ENCODE measurements at places on chromosomes 2 and 18.

GRCh38 chr2:127591221-127591923 is 54.6 kb upstream of the GPR17 start:
- DNase-seq: peak; percentile 65

- DNase-seq: no peak
These were observed 86.5 kb upstream of the UGP2 start for GRCh38 chr2:63755216-63755615.

DNA sequence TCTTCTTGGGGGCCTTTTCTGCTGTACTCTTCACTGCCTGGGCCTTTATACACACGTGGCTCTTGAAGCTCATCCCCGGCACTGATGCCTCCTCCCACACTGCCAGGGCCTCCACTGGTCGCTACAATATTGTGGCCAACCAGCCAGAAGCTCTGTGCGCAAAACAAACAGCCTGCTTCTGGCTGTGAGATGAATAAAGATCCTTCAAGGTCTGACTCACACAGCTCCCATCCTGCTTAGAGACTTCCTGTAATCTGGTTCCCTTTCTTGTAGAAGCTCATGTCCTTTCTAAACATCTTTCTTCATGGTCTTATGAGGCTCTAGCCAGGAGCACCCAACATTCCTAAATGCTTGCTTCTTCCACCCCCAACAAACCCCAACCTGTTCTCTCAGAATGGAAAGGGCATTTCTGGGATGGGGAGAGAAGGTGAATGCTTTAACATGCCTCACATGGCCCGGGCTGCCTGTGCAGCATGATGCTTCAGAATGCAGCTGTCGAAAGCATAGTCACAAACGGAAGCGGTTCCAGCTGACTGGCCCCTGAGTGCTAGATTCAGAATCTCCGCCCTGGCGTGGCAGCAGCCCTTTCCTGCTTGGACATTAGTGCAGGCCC is 24.6 kb downstream of the NRP2 start:
- peak; percentile 62 for DNase-seq

DNA sequence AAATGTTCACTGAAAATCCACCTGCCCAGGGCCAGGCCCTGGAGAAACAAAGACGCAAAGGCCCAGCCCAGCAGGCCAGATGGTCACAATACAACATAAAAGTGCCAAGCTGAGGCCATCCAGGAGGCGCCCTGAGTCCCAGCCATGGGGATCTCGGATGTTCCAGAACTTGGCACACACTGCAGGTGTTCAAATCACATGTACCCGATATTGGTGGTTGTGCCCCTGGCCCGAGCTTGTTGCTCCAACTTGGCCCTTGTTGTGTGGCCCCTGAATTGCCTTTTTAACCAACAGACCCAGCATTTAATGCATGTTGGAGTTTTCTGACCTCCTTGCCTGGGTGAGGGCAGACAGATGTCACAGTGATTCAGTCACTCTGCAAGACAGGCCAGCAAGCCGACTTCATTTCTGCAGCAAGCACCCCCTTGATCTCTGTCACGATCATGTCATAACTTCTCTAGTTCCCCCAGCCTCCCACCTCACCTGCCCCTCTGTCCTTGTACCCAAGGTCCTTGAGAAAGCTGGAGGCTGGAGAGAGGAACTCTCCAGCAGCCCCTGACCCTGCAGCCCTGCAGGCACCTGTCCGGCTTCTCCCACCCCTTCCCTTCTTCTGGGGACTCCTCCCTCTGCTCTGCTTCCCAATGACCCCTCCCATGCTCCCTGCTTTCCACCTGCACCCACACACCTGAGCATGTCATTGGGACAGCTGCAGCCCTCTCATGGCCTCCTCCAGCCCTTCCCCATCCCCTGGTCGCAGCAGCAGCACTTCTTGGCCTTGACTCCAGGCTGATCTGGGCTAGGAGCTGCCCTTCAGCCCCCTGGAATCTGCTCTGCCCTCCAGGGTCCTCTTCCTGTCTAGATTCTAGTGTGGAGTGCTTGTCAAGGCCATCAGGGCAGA is 9.1 kb downstream of the NGEF start:
- no peak for DNase-seq

DNA sequence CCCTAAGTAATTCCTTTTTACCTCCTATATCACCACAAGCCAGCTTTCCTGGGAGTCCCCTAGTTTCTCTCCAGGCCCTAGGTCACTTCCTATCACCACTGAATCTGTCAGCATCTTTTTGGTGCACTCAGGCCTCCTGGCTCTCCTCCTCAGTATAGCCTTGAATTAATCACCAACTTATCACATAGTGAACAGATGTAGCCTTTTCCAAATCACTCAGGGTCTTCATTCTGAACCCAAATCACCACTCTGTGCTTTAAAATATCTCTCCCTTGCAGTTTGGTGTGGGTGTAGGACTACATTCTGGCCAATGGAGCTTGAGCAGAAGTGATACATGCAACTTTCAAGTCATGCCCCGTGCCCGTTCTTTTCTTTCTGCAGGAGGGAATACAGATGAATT is 29.6 kb upstream of the ATP8B1 start:
- no peak for DNase-seq

DNA sequence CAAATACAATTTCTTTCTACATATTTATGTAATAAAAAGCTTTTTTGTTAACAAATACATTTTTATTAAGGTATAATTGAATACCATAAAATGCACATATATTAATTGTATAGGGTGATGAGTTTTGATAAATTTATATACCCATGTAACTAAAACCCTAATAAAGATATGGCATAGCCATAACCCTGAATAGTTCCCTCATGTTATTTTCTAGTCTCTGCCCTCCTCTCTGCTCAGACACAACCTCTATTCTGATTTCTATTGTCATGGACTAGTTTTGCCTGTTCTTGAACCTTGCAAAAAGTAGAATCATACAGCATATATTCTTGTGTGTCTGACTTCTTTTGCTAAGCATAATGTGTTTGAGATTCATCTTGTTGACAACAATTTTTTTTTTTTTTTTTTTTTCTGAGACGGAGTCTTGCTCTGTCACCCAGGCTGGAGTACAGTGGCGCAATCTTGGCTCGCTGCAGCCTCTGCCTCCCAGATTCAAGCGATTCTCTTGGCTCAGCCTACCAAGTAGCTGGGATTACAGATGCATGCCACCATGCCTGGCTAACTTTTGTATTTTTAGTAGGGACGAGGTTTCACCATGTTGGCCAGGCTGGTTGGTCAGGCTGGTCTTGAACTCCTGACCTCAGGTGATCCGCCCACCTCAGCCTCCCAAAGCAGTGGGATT is 38.6 kb upstream of the ZNF512 start:
- no peak for DNase-seq

GRCh38 chr2:184067502-184067901 is 530.8 kb upstream of the ZNF804A start:
- DNase-seq: no peak

DNA sequence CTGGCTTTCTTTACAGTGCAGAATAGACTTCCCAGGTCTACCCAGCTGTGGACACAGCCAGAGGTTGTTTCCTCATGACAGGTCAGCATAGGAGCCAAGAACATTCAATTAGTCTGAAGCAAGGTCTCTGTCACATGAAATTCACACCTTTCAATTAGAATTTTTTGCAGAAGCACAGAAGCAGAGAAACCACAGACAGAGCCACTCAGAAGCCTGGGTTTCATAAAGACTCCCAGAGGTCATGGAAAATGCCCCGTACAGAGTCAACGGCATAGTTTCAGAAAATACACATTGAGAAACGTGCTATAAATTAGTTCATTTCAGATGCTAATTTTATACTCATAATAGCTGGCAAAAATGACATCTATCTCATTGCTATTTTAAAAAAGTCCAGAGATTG is 87.0 kb upstream of the TMEM200C start:
- no peak for DNase-seq

DNA sequence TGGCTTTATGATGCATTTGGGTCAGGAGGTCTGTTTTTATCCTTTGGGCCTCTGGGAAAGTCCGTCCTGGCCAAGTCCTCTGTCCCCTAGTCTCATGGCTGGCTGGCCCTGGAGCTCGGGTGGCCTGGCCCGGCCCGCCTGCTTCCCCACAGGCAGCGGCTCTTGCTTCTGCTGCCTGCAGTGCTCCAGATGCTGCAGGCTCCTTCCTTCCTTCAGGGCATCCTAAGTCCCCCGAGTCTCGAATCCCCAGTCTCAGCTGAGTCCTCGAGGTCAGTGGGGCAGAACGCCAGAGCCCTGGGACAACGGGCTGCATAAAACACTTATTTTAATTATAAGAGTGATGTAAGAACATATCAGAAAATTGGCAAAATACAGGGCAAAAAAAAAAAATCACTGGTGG is 71.2 kb downstream of the HPCAL1 start:
- no peak for DNase-seq

- no peak for DNase-seq
These were observed 135.3 kb downstream of the ZNF236 start for GRCh38 chr18:76957384-76958355.

DNA sequence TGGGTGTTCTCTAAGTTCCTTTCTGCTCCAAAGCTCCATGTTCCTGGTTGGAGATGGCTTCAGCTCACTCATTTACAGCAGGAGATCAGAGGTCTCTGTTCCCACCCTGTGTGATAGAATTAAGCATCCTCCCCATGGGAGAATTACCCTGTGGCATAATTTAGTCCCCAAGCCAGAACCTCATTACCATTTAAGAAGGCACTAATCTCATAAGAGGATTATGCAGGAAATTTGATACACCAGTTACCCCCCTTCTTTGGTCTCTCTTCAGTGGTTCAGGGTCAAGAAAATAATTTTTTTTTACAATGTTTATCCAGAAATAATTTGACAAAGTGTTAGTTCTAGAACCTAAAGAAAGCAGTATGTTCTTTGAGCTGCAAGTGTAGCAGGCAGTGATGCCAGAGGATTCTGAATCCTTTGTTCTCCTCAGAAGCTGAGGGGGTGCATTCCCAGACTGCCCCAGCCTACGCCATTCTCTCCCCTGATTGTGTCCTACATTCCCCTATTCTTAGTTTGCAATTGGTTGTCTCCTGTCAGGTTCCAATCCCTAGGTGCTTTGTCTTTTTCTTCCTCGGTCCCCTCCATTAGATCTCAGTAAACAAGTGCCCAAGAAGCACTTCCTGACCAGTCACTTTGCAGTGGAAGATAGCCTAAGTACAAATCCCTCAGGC is 163.6 kb downstream of the PRKCE start:
- no peak for DNase-seq

DNA sequence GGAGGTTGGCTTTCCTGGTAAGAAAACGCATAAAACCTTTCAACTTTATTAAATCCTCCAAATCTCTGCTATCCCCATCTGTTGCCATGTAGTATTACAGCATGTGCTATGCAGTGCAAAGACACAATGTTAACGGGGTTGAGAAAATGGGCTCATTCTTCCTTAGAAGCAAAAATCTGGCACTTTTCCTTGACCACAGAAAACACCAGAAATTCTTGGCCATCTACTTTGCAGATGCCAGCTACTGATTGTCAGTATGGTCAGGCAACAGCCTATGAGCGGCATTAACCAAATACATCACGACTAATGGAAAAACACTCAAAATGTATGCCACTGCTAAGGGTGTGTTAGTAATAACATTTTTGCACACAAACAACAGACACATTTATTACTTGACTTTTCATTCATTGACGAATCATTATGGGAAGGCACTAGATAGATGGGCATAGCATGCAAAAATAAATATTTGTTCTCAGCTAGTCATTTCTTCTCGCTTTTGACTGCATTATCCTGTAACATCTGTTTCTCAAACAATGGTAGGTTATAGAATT is 65.2 kb upstream of the CRIM1 start:
- DNase-seq: no peak

DNA sequence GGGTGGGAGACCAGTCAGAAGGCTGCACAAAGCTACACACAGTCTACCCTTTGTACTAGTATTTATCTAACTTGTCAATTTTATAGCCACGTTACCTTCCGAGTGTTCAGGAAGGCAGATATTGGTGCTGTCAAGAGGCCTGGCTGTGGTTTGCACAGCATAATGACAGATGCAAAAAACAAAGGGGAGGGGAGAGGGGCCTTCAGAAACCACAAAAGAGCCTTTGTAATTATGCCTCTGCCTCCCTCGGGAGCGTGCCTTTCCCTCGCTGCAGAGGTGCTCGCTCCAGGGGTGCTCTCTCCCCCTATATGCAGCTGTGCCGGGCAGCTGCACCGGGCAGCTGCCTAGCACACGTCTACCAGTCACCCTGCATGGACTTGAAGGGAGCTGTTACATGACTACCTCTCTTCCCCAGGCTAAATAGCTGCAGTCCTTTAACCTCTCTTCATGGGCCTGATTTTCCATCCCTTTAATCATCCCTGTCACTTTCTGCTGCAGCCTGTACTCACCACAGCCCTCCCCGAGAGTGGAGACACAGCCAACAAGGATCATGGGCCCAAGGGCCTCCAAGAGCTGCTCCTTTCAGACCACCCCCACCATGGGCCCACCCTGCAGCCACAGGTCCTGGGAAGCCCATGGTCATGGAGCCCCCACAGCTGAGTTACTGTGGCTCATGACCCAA is 168.4 kb upstream of the PKDCC start:
- no peak for DNase-seq

GRCh38 chr2:146041274-146041910 is 1521.5 kb upstream of the ZEB2 start:
- no peak for DNase-seq
